ENCODE measurements at places on chromosomes 7 and 10. TPM values are rescaled to one million over a fixed set of nuclear protein-coding genes. Genes with fewer than 3 reads are reported as not detected.

DNA sequence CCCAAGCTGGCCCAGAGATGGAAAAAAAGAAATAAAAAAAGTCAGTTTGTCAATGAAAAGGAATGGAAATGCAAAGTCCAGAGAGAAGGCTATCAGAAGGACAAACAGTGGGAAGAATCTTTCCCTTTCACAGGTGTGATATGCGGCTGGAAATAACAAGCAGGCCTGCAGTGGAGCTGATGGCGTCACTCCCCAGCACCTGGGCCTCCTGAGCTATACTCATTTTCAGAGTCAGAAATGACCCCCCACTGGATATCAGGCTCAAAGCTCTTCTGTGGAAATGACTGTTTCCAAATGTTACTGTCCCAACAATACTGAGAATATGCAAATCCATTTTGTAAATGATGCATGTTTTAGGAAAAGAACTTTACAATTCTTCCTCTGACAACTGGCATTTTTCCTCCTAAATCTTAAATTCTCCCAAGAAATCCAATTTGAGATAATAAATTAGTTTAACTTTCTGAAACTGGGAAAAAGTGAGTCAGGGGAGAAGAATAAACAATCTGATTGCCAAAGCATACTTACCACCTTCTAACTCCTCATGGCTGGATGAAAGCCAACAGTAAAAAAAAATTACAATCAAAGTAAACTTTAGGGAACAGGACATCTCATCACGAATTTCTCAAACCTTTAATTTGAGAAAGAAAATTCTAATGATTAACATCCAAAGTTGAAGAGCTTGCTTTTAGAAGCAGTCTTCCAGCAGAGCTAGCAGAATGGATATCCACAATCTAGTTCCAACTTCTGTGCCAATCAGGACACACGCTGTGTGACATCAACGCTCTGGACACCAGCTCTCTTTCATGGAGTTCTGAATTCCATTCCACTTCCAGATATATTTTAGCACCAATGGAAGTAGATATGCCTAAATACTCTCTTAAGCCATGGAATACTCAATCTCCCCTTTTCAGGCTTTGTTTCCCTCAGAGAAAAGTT lies 5.3 kb upstream of the CUZD1 start:
- DNase-seq = no peak

DNA sequence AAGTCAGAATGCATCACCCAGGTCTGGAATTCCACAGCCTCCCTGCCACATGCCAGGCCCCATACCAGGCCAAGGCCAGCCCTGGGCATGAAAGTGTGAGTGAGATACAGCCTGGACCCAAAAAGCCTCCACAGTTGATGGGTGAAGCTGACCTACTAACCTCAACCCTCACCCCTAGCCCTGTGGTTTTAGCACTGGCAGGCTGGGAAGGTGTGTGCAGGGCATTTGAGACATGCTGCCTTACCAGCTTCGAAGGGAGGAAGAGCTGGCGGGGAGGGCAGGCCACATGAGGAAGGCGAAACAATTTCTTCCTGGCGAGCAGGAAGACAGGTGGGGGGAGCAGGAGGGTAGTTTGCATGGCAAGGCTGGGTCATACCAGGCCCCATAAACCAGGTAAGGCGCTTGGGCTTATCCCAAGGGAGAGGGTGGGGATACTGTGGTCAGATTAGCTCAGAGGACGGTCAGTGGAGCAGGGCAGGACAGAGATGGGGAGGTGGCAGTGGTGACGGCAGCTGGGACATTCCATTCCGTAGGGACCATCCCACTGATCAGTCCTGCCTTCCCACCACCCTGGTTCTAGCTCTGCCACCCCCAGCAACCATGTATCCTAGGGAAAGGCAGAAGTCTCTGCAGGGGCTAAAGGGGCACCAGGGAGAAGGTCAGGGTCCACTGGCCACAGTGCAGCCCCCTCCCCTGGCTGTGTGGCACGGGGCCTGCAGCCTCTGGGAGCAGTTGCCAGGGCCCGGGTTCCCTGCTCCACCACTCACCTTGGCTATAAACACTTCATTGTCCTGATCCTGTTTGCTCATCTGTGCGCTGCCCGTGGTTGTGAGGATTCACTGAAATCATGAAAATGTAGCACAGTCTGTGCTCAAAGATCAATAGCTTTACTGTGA lies 155.8 kb downstream of the NRF1 start:
- no peak for DNase-seq

DNA sequence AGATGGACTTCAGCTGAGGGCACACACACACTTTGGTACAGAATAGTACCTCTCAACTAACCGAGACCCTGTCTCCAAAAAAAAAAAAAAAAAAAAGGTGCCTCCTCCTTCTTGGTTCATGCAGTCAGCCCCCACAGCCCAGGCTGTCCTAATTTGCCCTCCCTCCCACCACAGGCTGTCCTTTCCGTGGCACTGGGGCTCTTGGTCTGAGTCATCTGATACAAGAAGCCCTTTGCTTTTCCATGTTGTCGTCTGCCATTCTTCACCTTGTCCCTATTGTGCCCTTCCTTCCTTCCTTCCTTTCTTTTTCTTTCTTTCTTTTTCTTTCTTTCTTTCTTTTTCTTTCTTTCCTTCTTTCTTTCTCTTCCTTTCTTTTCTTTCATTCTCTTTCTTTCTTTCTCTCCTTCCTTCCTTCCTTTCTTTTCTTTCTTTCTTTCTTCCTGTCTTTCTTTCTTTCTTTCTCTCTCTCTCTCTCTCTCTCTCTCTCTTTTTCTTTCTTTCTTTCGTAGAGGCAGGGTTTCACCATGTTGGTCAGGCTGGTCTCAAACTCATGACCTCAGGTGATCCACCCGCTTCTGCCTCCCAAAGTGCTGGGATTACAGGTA lies 96.0 kb upstream of the IKZF1 start:
- no peak for DNase-seq

GRCh38 chr7:919114-919442 lies 35.4 kb downstream of the ADAP1 start:
- DNase-seq = peak; percentile 51

- DNase-seq = no peak
Observed at GRCh38 chr10:24642921-24643678, 80.6 kb downstream of the ARHGAP21 start.

GRCh38 chr7:138563808-138564207 lies 103.7 kb downstream of the TRIM24 start:
- no peak for DNase-seq

- DNase-seq = no peak
Observed at GRCh38 chr10:33706746-33707145, 372.3 kb upstream of the NRP1 start.

The THSD7A gene
- 1.5 TPM for total RNA-seq

The DLX6 gene
- not detected for total RNA-seq

The CALML3 gene
- not detected for total RNA-seq

The HTR7 gene
- not detected for total RNA-seq

Data from Right ventricle myocardium inferior (tissue), 1 donor.